ENCODE measurements at places on chromosomes 2 and 18.

DNA sequence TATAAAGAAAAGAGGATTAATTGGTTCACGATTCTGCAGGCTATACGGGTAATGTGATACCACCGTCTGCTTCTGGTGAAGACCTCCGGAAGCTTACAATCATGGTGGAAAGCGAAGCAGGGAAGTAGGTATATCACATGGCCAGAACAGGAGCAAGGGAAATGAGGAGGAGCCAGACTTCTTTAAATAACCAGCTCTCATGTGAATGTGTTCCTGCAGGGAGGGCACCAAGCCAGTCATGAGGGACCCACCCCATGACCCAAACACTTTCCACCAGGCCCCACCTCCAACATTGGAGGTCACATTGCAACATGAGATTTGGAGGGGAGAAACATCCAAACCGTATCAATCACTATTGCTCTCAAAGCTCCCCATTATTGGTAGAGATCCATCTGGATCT lies 61.8 kb downstream of the EFEMP1 start:
- no peak for DNase-seq

DNA sequence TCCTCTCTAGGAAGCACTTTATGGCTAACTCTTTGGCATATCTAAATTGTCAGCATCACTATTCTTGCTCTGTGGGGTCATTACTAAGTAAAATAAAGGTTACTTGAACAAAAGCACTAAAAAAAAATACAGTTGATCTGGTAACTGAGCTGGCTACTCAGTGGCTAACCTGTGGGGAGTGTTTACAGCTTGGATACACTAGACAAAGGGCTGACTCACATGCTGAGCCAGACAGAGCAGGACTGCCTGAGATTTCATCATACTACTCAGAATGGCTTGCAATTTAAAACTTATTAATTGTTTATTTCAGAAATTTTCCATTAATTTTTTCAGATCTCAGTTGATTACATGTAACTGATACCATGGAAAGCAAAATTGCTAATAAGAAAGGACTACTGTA lies 1690.4 kb upstream of the SLC39A10 start:
- DNase-seq, result no peak

- DNase-seq, result no peak
Observed at GRCh38 chr18:79382681-79383387, 12.9 kb upstream of the NFATC1 start.

- DNase-seq, result no peak
Observed at GRCh38 chr2:17756668-17757067, 2.7 kb downstream of the GEN1 start.

DNA sequence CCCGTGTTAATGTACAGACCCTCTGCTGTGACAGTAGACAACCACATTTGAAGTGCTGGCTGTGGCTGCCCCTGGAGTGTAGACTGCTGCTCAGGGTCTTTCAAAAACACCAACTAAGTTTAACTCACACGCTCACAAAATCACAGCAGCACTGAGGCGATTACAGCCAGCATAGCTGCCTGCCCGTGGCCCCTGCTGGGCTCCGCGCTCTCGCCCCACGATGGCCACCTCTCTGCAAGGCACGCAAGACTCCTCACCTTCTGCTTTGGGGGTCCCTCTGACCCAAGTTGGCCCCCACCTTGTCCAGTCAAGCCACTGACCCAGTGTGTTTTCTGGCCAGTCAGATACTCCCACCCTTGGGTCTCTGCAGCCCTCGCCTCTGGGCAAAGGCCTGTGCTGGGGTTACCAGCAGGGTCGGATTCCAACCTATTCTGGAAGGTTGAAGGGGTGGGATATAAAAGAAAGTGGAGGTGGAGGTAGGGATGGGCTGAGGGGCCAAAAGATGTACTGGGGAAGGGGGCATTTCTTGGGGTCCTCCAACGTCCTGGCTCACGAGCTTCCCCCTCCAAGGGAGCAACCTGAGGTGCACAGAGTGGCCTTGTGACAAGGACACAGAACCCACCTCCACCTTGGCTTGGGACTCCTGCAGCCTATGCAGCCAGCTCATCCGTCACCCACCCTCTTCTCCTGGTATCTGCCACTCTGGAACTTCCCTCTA lies 2.9 kb upstream of the B3GNT7 start:
- no peak for DNase-seq

- no peak for DNase-seq
Observed at GRCh38 chr2:45834372-45834771, 182.9 kb downstream of the PRKCE start.

DNA sequence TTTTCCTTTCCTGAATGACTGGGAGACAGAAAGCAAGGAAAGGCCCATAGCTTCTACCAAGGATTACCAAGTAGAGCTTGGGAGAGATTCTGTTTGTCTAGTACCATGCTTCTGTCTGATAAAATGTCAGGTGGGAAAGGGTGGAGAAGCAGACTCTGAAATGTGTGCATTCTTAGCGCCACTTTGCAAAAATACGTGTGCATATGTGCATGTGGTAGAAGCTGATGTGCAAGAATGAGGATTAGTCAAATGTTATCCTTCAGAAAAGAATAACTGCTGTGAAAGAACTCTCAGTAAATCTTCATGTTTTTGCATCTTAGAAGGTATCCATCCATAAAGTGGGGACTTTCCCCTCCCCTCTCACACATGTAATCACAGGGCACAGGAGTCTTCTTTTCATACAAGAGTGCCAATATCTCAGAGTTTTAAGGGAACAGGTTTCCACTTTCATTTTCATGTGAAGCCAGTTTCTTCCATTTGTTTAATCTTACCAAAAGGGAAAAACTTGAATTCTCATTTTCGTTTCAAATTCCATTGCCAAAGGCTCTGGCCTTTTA lies 15.4 kb upstream of the DGKD start:
- no peak for DNase-seq

DNA sequence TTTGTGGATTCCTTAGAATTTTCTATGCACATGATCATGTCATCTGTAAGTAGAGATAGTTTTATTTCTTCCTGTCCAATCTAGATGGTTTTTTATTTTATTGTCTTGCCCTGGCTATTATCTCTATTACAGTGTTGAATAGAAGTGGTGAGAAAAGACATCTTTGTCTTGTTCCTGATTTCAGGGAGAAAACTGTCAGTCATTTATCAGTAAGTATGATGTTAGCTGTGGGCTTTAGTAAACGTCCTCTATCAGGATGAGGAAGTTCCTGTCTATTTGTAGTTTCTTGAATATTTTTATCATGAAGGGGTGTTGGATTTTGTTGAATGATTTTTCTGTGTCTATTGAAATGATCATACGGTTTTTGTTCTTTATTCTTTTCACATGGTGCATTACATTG lies 5.3 kb downstream of the PLEKHH2 start:
- no peak for DNase-seq

DNA sequence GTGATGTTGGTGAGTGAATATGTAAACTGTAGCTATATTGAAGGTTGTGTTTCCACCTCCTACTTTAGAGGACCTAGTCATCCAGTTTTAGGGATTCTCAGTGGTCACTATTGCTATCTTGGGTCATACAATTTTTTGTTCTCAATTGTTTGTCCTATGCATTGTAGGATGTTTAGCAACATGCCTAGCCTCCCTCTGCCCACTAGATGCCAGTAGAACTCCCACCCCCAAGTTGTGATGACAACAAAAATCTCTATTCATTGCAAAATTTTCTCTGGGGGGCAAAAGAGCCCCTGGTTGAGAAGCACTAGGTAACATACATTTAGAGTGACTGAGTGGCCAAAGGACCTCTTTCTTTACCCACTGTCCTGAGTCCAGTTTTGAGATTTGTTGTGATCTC lies 87.3 kb downstream of the LRRTM4 start:
- no peak for DNase-seq

GRCh38 chr18:4107049-4107467 lies 348.0 kb downstream of the DLGAP1 start:
- DNase-seq, result no peak

DNA sequence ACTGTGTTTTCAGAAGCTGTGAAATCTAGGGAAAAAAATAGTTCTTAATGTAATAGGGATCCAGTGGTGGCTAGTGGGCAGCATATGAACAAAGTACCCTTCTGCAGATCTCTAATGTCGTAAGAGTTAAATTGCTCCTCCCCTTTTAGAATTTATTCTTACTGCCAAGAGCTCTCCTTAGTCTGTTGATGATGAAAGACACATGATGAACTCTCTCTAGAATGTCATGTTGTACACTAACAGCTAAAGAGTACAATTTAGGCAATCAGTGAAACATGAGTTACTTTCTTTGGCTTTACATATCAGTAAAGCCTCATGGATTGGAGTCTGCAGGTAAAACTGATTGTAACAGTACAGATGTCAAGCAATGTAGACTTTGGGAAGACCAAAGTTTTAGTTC lies 84.2 kb downstream of the SLC39A10 start:
- DNase-seq, result no peak

GRCh38 chr2:233084488-233084887 lies 24.3 kb downstream of the INPP5D start:
- DNase-seq, result peak; percentile 93

- DNase-seq, result no peak
Observed at GRCh38 chr2:146271131-146271831, 1573.5 kb upstream of the ACVR2A start.

- DNase-seq, result no peak
Observed at GRCh38 chr2:60556576-60557485, 3.4 kb upstream of the BCL11A start.

GRCh38 chr2:197054437-197054836 lies 127.9 kb upstream of the PGAP1 start:
- DNase-seq, result no peak

All from GF-D8 (cell line).